ENCODE measurements at places on chromosomes 11 and 22. TPM values are rescaled to one million over a fixed set of nuclear protein-coding genes. Genes with fewer than 3 reads are reported as not detected.

SHISA8 gene
- total RNA-seq, result not detected

MYRF gene
- total RNA-seq, result 1.6 TPM

NTM gene
- total RNA-seq, result 16.1 TPM

OR2AG1 gene
- not detected for total RNA-seq

PHOX2A gene
- not detected for total RNA-seq

NRXN2 gene
- total RNA-seq, result 29.0 TPM

NPAS4 gene
- total RNA-seq, result not detected

DEFB131B gene
- total RNA-seq, result not detected

CRYBB2 gene
- total RNA-seq, result not detected

SCGB2A2 gene
- not detected for total RNA-seq

RBMXL2 gene
- 0.08 TPM for total RNA-seq

BBOX1 gene
- total RNA-seq, result not detected

CCDC73 gene
- not detected for total RNA-seq

AMPD3 gene
- total RNA-seq, result 0.23 TPM

TSSK2 gene
- total RNA-seq, result under 0.01 TPM

OR52I1 gene
- total RNA-seq, result not detected

TYMP gene
- total RNA-seq, result 18.0 TPM

OR10G4 gene
- not detected for total RNA-seq

DGAT2 gene
- 0.60 TPM for total RNA-seq

MISFA gene
- 1.8 TPM for total RNA-seq

POLA2 gene
- total RNA-seq, result 3.9 TPM

TEX12 gene
- 0.15 TPM for total RNA-seq

TSPAN18 gene
- 0.70 TPM for total RNA-seq

SCO2 gene
- total RNA-seq, result 1.2 TPM

BSX gene
- total RNA-seq, result not detected

ZNF214 gene
- 4.4 TPM for total RNA-seq

MMP3 gene
- 0.08 TPM for total RNA-seq

HEPN1 gene
- total RNA-seq, result not detected

IL10RA gene
- not detected for total RNA-seq

THAP12 gene
- 33.0 TPM for total RNA-seq

OR8G5 gene
- not detected for total RNA-seq

LMO1 gene
- total RNA-seq, result not detected

RTN3 gene
- total RNA-seq, result 24.1 TPM

Measured in smooth muscle cell of the coronary artery (primary cell).